HTR-8/SVneo (cell line): ENCODE measurements at places on chromosomes 11 and 22.

GRCh38 chr11:66327171-66328030 lies 8.8 kb downstream of the RIN1 start:
- peak; percentile 75 for DNase-seq

GRCh38 chr22:17774206-17774925 lies at the start of gene BID:
BID (minus strand) TSS chr22:17774469; CDS start chr22:17750116, 24,353 bp downstream.
- DNase-seq: no peak

- no peak for DNase-seq
These were observed 159.7 kb downstream of the DBX1 start for GRCh38 chr11:20000351-20001134.

- no peak for DNase-seq
These were observed 107.8 kb downstream of the CD44 start for GRCh38 chr11:35246745-35247144.

DNA sequence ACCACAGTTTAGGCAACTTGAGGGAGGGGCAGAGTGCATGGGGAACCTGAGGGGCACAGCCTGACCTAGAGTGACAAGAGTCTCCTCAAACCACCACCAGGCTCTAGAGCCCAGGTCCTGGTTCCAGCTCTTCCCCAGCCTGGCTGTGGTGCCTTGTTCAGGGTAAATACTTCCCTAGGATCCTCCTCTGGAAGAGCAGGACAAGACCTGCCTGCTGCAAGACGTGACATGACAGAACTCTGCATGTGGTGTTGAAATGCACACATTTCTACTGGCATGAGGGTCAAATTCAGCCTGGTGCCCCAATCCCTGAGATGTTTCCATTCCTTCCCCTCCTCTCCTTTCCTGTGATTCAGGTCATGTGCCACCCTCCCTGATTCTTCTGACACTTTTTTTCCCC lies 3.3 kb downstream of the SEC14L2 start:
- no peak for DNase-seq

DNA sequence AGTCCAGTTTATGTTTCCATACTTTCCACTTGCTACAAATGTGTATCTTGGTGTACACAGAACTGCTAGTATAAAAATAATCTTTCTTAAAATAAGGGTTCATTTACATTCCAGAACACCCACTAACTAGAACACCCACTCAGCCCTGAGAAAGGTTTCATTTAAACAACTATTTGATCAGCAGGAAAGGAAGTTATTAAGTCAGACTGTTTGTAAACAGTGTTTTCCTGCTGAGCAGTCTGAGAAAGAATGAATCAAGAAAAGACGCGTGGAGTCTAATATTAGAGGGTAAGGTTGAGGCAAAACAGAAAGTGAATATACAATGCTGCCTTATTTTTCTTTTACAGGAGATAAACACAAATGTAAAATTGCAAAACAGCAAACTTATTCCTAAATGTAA lies 32.7 kb downstream of the NARS2 start:
- DNase-seq: no peak

DNA sequence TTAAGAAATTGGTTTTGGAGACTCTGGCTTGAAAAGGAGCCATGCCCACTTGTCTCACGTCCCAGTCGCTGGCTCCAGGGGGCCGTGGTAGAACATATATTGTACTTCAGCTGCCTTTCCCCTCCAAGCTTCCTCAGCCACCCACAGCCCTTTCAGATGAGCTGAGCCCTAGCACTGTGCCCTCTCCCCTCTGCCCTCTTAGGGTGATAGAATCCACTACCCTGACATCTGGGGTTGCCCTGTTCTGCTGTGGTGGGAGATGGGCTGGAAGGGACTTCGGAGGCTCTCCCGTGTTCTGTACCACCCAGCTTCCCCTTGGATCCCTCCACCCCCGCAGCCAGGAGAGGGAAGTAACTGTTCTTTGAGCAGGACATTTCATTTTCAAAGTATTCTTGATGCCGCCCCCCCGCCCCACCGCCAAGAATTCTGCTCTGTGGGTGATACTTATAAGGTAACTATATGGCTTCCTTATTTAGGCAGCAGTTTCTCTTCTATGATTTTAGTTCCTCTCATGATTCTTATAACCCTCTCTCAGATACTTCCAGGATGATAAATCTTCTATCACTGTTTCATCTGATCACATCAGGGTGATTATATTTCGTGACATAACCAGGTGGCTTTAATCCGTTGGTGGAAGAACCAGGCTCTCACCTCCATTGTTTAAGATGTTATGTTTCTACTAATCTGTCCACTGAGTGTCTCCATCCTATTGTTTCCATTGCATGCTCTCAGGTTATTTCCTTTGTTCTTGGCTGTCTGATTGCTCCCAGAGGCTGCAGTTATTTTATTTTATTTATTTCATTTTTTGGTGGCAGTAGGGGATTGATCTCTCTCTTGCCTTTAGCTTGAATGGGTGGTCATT lies 24.1 kb downstream of the ZBTB16 start:
- no peak for DNase-seq

DNA sequence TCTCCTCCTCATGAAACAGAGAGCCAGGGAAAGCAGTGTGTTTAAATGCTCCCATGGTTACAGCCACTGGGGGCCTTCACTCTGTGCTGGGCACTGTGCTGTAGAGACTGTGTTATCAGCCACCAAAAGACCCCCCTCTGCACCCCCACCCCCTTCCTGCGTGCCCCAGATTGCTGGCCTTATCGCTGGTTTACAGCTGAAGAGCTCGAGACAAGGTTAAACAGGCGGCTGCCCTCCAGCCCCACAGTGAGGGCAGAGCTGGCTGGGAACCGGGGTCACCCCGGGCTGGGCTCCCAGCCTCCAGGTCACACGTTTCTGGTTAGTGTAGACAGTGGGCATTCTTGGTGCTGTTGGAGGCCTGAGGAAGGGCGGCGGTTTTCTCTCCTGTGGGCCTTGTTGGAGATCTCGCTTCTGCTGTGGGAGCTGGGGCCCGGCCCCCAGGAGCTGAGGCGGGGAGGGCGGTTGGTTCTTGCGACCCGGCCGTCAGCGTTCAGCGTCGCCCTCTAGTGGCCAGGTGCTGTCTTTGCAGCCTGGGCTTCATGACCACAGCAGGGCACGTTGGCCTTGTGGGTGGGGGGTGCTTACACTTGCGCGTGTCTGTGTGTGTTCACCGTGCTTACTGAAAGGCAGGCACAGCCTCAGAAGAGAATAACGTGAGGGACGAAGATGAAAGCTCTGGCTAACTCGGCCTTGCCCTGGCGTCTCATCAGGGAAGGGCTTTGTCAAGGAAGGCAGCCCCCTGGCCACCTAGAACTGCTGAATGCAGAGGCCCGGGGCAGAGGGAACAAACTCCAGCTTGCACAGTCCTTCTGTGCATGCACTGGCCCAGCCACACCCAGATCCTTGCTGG lies 40.8 kb downstream of the TBC1D22A start:
- DNase-seq: peak; percentile 56

GRCh38 chr22:30982512-30982911 lies 13.4 kb downstream of the TUG1 start:
- no peak for DNase-seq

GRCh38 chr22:47175151-47176025 lies 412.9 kb downstream of the TBC1D22A start:
- DNase-seq: no peak

DNA sequence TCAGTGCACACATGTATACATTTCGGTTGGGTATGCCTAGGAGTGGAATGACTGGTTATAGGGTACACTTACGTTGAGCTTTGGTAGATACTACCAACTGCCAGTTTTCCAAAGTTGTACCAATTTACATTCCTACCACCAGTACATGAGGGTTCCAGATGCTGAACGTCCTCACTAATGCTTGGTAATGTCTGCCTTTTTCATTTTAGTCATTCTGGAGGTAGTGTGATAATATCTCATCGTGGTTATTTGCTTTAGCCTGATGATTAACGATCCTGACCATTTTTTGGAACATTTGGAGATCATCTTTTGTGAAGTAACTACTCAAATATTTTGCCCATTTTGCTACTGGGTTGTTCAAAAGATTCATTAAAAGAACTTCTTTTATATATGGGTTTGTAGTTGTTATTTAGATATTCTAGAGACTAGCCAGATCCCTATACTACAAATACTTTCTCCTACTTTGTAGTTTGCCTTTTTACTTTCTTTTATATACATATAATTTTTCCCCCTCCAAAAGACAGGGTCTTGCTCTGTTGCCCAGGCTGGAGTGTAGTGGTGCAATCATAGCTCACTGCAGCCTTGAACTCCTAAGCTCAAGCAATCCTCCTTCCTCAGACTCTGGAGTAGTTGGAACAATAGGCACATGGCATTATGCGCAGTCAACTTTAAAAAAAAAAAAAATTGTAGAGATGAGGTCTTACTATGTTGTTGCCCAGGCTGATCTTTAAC lies 62.1 kb downstream of the RBFOX2 start:
- no peak for DNase-seq

GRCh38 chr11:2328656-2329354 lies 27.0 kb downstream of the TSPAN32 start:
- DNase-seq: no peak
